ENCODE measurements at places on chromosomes 12 and 14.
A peak's percentile ranks its signal among the peaks of the same experiment; 100 is the strongest.

- no peak for DNase-seq
These were observed 318.1 kb downstream of the SSPN start for GRCh38 chr12:26513363-26514043.

DNA sequence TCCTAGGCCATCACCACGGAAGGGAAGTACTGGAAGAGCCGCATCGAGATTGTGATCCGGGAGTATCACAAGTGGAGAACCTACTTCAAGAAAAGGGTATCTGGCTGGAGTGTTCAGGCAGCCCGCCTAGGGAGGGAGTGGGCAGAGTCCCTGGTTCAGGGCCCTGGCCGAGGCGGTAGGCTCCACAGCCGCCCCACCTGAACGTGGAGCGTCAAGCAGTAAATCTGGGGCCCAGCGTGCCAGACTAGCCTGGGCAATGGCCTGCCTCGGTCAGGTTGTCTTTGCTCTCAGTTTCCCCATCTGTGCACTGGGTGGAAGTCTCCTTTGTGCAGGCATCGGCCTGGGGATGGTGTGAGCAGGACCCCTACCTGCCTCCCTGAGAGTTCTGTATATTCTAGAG lies 44.9 kb downstream of the IL31 start:
- no peak for DNase-seq

- DNase-seq: no peak
These were observed 165.5 kb downstream of the SLC41A2 start for GRCh38 chr12:104792570-104792969.

GRCh38 chr12:49763006-49763591 lies 21.7 kb downstream of the TMBIM6 start:
- DNase-seq: peak; percentile 88

GRCh38 chr12:591167-592023 lies 71.8 kb downstream of the NINJ2 start:
- no peak for DNase-seq

- DNase-seq: no peak
These were observed 18.1 kb downstream of the BEGAIN start for GRCh38 chr14:100568998-100569733.

- no peak for DNase-seq
These were observed 18.4 kb downstream of the SPIC start for GRCh38 chr12:101493556-101493955.

DNA sequence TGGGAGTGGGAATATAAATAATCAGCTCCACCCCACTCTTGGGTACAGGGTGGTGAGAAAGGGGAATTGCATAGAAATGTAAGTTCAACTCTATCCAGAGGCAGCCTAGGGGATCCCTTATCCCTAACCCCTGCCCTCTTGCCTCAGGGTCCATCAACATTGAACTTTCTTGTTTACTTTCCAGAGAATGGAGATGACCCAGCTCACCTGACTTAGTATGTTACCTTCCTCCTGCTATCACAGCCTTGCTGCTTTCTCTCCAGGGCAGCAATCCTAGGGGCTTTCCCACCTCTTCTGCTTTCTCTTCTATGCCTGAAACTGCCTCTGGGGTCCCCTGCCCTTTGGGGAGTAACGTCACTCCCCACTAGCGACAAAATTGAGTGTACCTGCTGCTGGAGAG lies 2.7 kb downstream of the LRP1 start:
- no peak for DNase-seq

DNA sequence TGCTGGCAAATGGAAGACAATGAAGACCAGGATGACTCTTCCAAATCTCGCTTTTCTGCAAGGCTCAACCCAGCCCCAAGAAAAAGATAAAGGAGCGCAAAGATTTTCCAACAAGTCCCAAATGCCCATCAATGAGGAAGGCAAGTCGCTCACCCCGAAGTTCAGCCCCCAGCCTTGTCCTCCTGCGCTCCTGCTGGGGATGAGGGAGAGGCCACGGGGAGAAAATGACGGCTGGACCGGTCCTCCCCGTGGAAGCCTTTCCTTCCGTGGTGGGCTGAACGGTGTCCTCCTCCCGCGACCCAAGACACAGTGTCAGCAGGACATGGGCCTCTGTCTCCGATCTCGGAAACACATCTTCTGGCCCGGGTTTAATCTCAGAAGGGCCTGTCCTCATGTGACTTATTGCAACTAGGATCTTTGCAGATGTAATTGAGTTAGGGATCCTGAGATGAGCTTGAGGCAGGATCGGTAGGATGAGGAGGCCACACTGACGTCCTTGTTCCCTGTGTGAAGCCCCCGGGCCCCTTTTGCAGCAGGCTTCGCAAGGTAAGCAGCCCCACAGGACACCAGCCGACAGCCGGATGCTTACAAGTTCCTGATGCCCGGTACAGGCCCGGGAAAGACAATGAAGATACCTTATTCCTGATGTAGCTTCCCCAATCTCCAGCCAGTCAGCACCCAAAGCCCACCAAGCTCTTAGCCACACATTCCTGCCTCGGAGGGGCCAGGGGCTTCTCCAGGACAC lies 64.2 kb downstream of the GALNT9 start:
- DNase-seq: no peak

GRCh38 chr14:105015242-105015641 lies 5.6 kb downstream of the CDCA4 start:
- no peak for DNase-seq

- peak; percentile 50 for DNase-seq
These were observed 17.6 kb upstream of the PLEKHH1 start for GRCh38 chr14:67515386-67516079.

GRCh38 chr12:65585648-65586602 lies 238.4 kb upstream of the HMGA2 start:
- DNase-seq: no peak

DNA sequence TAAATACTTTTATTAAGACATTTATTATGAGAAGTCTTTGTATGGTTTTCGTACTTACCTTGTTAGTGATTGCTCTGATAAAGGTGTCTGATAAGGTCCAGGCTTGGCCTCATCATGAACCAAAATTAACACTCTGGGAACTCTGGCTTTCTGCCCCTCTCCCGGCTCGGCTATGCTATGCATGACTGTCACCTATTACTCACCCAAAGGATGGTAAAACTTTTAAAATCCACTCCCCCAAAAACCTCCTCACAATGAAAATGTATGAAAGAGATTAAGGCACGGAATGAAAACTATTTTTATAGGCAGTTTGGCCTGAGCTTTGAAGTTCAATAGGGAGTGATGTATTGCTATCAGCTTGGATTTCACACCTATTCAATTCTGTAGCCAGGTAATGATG lies 217.3 kb upstream of the TBX3 start:
- no peak for DNase-seq

- no peak for DNase-seq
These were observed 2.0 kb downstream of the SCN8A start for GRCh38 chr12:51593021-51593420.

DNA sequence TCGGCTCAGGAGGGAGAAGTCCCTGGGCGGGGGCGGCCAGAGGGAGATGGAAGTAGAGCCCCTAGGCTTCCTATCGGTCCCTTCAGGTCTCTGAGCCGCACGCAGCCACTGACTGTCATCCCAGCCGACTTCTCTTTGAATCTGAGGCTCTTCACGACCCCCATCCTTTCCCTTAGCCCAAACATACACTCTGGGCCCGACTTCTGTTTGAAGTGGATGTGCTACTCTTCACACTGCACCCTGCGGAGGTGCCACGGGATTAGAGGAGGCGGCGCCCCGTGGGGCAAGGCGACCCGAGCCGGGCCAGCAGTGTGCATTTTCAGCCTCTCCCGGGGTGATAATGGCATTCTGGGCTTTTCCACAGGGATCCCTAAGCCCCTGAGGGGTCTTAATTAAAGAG lies 6.0 kb upstream of the DACT1 start:
- no peak for DNase-seq

- DNase-seq: no peak
These were observed 62.6 kb downstream of the DCAF5 start for GRCh38 chr14:69090187-69090789.

DNA sequence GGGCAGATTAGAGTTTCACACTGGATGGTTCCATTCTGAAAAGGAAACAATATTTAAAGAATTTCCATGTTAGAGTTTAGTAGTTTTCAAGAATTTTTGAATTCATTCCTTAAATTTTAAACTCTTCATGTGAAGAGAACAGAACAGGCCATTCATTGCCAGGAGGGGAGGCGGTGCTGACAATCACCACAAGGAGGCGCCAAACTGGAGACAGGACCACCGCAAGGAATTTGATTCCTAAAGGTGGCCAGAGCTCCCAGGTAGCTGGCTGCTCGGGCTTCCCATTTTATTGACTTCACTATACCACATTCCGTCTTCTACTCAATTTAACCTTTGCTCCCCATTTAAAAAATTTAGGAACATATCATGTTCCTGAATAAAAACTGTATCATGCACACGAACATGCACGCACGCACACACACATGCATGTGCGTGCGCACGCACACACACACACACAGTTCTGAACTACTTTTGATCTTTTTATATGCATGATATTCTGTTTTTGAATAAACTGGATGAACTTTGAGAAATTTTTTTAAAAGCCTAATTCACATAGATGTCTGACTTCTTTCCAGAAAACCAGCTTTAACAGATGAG lies 101.2 kb downstream of the NELL2 start:
- DNase-seq: peak; percentile 56

DNA sequence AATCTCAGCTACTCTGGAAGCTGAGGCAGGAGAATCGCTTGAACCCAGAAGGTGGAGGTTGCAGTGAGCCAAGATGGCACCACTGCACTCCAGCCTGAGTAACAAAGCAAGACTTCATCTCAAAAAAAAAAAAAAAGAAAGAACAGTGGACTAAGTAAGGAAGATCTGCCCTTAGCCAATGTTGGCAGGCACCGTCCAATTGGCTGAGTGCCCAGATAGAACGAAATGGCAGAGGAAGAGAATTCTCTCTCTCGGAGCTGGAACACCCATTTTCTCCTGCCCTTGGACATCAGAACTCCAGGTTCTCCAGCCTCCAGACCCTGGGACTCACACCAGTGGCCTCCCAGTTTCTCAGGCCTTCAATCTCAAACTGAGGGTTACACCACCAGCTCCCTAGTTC lies 49.9 kb downstream of the ESR2 start:
- DNase-seq: no peak

GRCh38 chr12:40620564-40621019 lies 71.6 kb upstream of the CNTN1 start:
- no peak for DNase-seq

DNA sequence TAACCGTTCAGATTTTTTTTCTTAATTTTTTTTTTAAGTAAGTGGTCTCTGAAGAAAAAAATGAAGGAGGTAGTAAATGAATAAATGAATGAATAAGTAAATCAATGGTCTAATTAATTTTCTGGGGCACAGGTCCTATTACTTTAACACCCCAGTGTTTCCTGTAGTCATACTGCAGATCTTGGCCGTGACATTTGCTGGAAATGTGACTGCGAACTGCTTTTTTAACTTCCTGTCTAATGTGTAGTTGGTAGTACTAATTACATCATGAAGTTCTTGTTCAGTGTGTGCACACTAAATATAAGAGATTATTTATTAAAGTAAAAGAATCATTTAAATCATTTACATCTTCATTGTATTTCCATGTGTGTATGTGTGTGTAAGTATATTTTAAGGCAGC lies 45.4 kb downstream of the AEBP2 start:
- DNase-seq: no peak

- no peak for DNase-seq
These were observed 71.5 kb upstream of the DAAM1 start for GRCh38 chr14:59116984-59117415.

DNA sequence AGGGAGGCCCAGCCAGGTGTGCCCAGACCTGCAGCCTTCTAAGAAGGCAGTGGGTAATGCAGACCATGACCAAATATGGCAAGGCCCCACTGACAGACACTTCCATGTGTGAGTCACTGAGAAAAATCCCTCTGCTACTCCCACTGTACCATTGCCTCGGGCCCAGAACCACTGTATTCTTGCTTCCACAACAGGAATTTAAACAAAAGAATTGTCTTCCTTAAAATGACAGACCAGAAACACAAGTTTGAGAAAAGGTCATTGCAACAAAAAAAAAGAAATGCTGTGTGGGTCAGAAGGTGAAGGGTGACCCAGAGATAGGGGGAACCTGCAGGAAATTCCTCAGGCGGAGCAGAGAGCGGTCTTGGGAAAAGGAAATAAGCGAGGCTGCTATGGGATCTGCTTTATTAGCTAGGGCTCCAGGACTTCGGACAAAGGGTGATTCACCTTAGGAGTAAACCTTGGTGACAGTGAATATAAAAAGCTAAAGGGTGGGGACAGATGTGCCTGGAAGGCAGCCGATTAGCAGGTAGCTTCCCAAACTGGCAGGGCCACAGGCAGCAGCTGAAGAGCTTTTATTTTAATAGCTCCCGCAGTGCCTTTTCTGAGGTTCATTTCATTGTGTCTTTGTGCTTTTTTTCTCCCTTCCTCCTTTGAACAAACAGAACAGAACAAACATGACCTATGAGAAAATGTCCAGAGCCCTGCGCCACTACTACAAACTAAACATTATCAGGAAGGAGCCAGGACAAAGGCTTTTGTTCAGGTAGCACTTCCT lies 185.3 kb upstream of the BCL2L14 start:
- no peak for DNase-seq

DNA sequence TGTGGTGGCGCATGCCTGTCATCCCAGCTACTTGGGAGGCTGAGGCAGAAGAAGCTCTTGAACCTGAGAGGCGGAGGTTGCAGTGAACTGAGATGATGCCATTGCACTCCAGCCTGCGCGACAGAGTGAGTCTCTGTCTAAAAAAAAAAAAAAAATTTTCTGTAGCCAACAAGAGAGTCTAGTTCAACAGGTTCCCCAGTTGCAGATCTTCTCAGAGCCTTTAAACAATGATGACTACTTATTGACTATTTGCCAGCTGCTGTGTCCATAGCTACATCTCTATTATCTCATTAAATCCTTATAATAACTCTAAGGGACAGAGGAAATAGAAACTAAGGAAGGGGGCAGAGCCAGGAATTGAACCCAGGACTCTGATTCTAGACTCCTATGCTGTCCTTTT lies 15.2 kb upstream of the MYL2 start:
- no peak for DNase-seq

DNA sequence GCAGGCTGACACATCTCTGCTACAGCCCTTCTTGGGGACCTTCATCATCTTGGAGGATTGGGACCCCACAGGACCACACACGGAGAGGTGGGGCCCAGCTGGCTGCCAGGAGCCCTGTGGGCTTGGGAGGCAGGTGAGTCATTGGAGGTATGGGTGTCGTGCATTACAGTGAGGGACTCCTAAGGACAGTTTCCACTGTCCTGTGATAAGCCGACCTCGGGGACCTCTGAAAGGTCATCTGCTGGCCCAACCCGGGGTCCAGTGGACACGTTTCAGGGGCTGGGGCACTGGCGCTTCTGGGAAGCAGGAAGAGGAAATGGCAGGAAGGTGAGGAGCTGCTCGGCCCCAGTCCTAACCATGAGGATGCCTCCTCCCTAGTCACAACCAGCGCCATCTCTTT lies 238.0 kb downstream of the BCL11B start:
- no peak for DNase-seq

- no peak for DNase-seq
These were observed 25.9 kb downstream of the EPS8 start for GRCh38 chr12:15763328-15763727.

GRCh38 chr12:111819191-111820158 lies 22.6 kb upstream of the MAPKAPK5 start:
- DNase-seq: no peak
